ENCODE measurements at places on chromosomes 16 and 17.

- DNase-seq, result no peak
These were observed 3.4 kb upstream of the SSTR5 start for GRCh38 chr16:1069154-1069553.

- DNase-seq, result no peak
These were observed 52.0 kb downstream of the MAP2K6 start for GRCh38 chr17:69466451-69466850.

GRCh38 chr16:56930486-56931270 lies 1.3 kb upstream of the HERPUD1 start:
- no peak for DNase-seq

GRCh38 chr16:83989300-83989699 lies 21.3 kb downstream of the NECAB2 start:
- no peak for DNase-seq

- no peak for DNase-seq
These were observed 13.1 kb upstream of the TCAP start for GRCh38 chr17:39651923-39652586.

GRCh38 chr16:14609716-14610115 lies 20.3 kb downstream of the PARN start:
- DNase-seq, result no peak

DNA sequence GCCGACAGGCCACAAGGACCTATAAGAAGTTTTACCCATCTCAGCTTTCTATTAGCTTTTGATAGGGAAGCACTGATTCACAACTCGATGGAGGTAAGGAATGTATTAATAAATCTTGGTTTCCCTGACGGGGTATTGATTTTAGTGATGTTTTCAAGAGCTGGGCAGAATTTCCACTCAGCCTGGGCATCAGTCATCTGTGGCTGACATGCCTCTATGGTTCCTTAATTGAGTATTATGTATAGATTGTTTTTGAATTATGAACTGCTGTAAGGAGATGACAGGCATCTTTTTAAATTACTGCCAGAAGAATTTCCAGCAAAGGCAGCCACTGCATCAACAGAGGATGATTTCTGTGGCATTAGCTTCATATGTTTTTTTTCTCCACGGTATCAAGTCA lies 128.6 kb downstream of the CPPED1 start:
- DNase-seq, result no peak

DNA sequence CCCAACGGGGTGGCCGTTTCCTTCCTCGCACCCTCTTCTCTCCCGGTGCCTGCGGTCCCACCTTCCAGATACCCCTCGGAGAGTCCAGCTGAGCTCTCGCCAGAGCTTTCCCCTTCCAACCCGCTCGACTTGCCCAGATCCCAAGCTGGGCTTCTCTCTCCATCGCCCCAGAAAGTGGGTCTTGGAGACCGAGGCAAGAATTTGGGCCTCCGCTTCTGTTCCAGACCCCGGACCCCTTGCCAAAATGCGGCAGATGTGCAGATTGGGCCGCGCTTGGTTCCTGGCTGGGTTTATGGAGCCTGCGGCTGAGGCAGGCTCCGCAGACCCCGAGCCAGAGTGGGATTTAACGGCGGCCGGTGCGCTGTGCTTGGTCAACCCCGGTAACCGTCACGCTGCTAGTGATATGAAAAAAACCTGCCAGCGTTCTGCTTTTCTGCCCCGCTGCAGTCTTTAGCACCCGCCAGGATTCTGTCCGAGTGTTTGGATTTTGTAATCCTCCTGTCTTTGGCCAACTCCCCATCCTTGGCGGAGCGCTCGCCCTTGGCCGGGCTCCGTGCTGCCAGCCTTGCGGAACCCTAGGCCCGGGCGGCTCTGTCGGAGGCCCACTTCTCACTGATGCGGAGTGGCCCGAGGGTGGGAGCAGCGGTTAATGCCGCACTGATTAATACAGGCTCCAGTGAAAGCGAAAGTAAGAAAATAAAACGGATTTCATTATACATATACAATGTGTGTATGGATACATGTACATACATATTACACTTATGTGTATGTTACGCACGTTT lies 754 bp upstream of the SLFN11 start:
- peak; percentile 72 for DNase-seq
